Activated naive CD8-positive, alpha-beta T cell treated with anti-CD3 and anti-CD28 coated beads, Interleukin-2, amount 10 ng/mL, durations not matched to agents 7 days and 5 days (primary cell): ENCODE measurements at places on chromosomes 6 and 20. TPM values are rescaled to one million over a fixed set of nuclear protein-coding genes. Genes with fewer than 3 reads are reported as not detected.

Gene FAM162B
- total RNA-seq = not detected

Gene ARFGEF3
- 0.30 TPM for total RNA-seq

Gene PRRT1
- total RNA-seq = 1.2 TPM

Gene SLC52A3
- total RNA-seq = not detected

Gene PROKR2
- total RNA-seq = not detected

Gene NHLRC1
- 0.64 TPM for total RNA-seq

Gene RBM38
- 60.9 TPM for total RNA-seq

Gene ALDH5A1
- 6.6 TPM for total RNA-seq

Gene PKHD1
- total RNA-seq = not detected

Gene GATA5
- not detected for total RNA-seq

Gene ASIP
- total RNA-seq = not detected

Gene CGA
- total RNA-seq = not detected

Gene ANKS1A
- total RNA-seq = 9.3 TPM

Gene GPLD1
- 0.42 TPM for total RNA-seq

Gene PGM3
- total RNA-seq = 22.4 TPM

Gene OR5V1
- total RNA-seq = not detected

Gene CST7
- 92.4 TPM for total RNA-seq

Gene CST2
- not detected for total RNA-seq
